ENCODE measurements at places on chromosomes 1 and 21.

- DNase-seq = no peak
Measured at GRCh38 chr1:214838351-214838750, 235.4 kb downstream of the CENPF start.

- DNase-seq = no peak
Measured at GRCh38 chr1:219792337-219793021, 135.9 kb downstream of the SLC30A10 start.

GRCh38 chr1:204080163-204080903, 7.4 kb downstream of the SOX13 start:
- peak; percentile 94 for DNase-seq

GRCh38 chr1:58808077-58808476, 24.2 kb upstream of the JUN start:
- no peak for DNase-seq

DNA sequence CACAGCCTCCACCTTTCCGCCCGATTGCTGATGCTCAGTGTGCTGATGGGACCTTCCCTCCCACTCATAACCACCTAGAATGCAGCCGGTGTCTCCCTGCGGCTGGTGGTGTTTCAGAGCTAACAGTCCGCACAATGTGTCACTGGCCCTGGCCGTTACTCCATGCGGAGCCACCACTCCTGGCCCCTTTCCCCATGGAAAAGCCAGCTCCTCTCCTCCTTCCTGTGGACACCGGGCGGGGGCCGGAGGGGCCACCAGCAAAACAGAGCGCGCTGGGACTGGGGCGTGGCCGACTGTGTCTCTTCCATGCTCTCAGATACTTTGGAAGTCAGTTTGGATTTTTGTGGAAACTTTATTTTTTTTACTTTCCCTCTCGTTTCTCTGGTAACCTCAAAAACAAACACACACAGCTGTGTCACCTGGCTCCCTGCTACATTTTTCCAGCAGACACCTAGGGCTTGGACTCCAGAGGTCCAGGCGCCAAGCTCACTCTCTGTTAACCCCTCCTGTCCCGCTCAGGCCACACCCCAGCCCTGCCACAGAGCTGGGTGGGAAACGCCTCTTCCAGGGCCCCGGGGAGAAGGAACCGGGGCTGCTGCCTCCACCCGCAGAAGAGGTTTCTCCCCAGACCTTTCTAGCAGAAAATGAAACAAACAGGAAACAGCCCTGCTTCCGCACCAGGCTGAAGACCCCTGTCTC, 32.5 kb upstream of the COL6A2 start:
- no peak for DNase-seq

GRCh38 chr1:54968551-54968950, 11.9 kb upstream of the TMEM61 start:
- no peak for DNase-seq

DNA sequence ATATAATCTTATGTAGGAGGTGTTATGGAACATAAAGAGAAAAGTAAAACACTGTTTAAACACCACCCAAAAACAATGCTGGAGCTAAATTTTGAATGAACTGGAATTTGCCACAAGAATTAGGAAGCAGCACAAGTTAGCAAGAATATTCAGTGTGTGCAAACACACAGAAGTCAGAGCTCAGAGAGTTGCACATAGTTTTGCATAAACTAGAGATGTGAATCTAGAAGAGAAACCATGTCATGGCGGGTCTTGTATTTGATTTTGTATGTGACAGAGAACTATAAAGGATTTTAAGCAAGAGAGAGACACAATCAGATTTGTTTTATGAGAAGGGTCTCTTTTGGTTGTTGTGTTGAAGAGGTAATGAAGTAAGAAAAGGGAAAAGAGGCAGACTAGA, 38.2 kb downstream of the SELENOF start:
- DNase-seq = no peak

DNA sequence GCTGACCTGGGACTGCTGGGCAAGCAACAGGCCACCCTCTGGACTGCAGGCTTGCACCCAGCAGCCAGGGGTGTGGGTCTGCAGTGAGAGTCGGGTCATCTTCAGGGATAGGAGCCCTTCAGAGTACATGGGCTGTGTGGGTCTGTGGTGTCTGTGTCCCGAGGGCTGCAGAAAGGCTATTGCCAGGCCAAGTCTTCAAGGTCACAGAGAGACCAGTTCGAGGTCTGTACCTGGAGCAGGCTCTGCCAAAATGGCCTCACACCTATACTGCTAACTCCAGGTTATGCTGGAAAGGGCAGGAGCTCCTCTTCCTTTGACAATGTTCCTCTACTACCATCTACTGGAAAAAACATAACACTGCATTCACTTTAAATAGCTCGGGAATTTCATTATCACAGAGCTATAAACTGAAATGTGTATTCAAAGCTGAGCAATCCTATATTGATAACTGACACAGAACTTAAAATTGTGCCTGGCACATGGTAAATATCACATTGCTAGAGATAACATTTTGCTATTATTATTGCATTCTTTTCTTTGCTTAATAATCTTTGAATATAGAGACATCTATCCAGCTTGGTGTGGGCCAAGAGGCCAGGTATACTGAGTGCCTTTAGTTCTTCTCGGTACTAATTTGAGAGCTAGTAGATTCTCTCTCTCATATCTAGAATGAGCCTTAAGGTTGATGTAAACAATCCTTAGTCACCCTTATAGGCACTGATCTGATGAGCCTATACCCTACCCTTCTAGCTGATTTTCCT, 6.9 kb upstream of the DNAH14 start:
- DNase-seq = no peak

- DNase-seq = peak; percentile 63
Measured at GRCh38 chr1:231162297-231162969, 575 bp downstream of the TRIM67 start.

- no peak for DNase-seq
Measured at GRCh38 chr1:176515310-176515709, 52.3 kb downstream of the PAPPA2 start.

- peak; percentile 63 for DNase-seq
Measured at GRCh38 chr1:32334864-32335534, 1.0 kb downstream of the MARCKSL1 start.

GRCh38 chr1:40872276-40872675, 10.1 kb upstream of the CITED4 start:
- no peak for DNase-seq

DNA sequence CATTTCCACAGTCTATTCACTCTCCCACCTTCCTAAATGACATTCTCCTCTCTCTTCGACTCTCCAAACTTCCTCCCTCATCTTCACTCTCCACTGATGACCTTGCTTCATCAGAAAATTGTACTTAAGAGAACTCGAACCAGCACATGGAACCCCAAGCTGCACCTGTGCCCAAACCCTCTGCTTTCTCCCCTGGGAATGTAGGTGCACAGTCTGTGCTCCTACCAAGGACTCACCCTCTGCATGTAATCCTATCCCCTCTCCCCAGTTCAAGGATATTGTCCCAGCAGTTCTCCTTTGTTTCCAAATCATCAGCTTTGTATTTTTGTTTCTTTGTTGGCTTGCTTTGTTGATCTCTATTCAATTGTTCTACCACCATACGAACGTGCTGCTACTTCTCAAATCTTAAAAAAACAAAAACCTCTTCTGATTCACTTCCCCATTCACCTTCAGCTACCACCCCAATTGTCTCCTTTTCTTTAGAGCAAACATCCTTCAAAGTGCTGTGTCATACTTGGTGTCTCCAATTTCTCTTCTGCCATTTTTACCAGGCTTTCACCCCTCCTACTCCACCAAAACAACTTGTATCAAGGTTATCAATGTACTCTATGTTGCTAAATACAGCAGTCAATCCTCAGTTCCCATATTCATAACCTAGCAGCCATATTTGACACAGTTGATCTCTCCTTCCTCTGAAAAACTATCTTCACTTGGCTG, 26.8 kb downstream of the RAB3B start:
- no peak for DNase-seq

DNA sequence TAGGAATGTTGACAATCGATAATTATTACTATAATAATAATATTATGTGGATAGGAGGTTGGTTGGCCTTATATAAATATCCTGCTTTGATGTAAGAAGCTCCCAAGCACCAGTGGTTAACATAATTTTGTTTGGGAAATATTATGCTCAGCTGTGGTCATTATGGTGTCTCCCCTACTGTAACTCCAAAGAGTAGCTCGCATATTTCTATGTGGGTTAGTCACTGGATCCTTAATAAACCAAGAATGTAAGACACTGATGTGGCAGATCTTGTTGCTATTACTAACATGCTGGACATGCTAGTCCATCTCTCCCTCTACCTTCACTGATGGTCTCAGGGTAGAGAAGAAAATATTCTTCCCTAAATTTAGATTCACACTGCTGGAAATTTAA, 79.2 kb upstream of the RALGPS2 start:
- no peak for DNase-seq

DNA sequence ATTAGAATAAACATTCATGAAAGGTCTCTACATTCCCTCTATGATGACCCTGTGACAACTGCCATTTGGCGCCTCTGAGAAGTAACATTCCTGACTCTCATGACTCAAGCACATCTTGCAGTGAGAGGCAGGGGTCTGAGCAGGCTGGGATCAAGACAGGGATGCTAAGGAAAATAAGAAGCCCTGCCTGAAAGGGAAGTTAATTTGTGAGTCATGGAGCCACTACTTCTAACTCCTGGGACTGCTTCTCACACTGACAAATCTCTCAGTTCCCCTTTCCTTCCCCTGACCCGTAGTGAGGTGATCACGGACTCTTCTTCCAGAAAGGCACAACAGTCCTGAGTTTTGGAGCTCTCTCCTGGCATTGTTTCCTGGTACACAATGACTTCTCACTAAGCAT, 231.9 kb downstream of the TNR start:
- DNase-seq = no peak

DNA sequence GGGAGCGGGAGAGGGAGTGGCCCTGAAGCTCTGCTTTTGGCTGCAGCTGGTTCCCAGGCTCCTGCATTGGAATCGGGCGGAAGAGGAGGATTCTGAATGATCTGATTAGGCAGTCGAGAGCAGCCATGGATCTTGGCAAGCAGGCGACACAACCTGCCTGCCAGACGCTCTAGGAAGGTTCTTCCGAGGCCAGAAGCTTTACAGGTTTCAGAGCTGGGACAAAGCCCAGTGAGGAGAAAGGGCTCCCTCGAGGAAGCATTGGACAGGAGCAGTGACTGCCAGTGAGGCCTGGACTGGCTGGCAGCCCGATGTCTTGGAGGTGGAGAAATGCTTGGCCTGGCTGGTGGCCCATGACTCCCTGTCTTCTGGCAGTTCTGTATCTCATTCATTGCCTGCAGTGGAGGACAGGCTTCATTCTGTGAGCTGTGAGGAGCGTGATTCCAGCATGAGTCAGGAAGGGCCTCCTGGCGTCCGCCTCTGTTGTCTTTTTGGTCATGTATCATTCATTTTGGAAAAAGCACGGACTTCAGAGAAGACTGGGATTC, 132.7 kb upstream of the IPO9 start:
- DNase-seq = peak; percentile 66

GRCh38 chr1:162854245-162854882, 6.6 kb downstream of the CCDC190 start:
- DNase-seq = peak; percentile 84

GRCh38 chr21:18771845-18772380, 368.3 kb upstream of the TMPRSS15 start:
- no peak for DNase-seq

GRCh38 chr1:103489935-103490334, 35.6 kb upstream of the RNPC3 start:
- DNase-seq = no peak

DNA sequence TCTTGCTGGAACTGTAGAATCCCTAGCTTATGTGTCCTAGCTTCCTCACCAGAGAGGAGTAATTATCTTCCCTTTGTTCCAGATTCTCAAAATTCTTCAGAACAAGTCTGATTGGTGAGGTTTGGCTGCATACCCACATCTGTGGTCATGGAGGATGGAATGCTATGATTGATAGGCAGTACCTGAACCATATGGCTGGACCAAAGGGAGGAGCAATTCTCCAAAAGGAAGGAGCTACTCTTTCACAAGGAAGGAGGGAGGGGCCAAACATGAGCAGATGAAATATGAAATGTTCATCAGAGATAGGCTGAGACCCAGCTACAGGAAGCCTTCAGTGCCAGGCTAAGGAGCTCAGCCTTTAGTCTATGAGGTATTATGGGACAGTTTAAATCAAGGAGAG, 5.0 kb upstream of the RNF19B start:
- DNase-seq = no peak

GRCh38 chr1:198495631-198496030, 44.8 kb downstream of the ATP6V1G3 start:
- DNase-seq = peak; percentile 61

GRCh38 chr1:163426505-163427251, 104.9 kb downstream of the NUF2 start:
- DNase-seq = no peak

DNA sequence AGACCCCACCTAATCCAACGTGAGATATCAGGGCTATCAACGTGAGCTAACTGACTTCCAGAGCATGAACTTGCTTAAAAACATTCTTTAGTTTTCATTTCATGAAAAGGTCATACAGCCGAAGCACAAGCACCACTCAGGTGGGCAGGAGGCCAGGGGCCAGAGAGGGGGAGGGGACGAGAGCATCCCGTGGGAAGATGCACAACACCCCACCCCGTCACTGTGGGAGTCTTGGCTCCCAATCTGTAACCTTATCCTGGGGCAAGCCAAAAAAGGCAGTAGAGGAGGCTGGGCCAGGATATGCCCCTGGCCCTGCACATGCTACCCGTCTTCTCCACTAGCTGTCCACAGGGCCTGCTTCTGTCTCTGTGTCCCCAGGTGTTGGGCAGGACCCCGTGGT, 31.4 kb downstream of the SSBP3 start:
- no peak for DNase-seq

DNA sequence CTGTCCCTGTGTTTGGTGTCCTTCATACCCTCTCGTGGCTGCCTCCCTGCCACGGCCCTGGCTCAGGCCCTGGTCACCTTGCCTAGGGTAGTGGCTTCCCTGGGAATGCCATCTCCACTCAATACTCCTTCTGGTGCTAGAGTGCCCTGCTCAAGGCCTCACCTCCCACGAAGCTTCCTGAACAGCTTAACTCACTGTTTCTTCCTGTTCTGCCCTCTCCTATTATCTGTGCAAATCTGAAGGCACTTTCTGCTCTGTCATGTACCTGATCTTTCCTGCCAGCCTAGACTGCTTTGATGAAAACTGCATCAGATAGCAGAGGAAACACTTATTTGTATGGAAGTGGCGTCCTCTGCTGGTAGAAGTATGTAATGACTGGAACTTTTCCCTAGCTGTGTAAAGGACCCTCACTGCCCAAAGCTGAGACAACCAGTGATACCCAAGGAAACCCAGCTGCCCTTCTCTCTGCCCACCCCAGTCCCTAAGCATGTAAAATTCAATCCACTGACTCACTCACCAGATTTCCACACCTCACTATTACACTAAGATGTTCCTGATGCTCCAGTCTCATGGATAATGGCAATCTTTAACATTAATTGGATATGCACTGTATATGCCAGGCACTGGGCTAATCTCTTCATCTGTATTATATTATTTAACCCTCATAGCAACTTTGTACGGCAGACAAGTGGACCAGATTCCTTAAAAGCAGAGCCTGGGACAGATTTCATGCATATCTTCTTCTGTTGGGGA, 36.2 kb upstream of the BTG2 start:
- peak; percentile 87 for DNase-seq

GRCh38 chr1:227786673-227787512, 28.6 kb upstream of the PRSS38 start:
- DNase-seq = no peak

Measured in WERI-Rb-1 (cell line).